Stimulated activated CD8-positive, alpha-beta memory T cell treated with anti-CD3 and anti-CD28 coated beads, Interleukin-15, amount 100 ng/mL, for 24 hours (primary cell): ENCODE measurements at places on chromosomes 2 and 18.

DNA sequence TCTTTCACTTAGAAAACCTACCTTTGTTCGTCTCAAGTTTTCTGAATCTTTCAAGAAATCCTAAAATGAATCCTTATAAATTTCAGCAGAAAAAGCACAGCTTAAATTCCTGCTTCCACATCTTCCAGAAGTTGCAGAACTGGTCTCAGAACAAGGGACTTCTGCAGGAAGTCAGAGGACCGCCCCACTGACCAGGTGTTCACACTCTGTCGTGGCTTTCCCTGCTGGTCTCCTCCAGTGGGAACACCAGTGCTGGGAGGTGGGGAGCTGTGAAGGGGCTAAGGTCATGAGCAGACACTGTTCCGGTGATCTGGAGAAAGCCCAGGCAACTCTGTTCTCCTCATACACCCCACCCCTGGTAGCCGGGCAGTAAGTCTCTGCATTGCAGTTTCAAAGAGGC lies 3.5 kb downstream of the FAM110C start:
- DNase-seq, result no peak

DNA sequence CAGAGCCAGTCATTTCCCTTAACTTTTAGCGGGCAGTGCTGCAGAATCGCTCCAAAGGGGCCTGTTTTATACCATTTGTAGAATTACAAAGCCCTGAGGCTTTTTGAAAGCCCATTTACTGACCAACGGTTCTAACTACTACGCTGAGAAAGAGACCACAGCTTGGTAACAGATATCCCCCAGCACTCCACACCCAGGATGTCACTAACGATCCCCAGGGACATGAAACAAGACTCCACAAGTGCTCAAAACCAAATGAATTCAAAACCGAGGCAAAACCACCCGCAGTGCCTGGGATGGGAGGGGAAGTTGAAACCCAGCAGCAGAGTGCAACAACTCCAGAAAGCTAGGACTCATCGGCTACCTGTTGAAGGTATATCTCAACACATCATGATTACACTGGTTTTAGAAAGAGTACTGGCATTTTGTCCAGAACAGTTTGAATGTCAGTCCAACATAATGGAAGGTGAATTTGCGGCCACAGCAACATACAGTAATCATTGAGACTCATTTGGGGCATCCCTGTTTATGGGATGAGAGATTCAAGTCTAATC lies 33.6 kb upstream of the LRP2 start:
- no peak for DNase-seq

GRCh38 chr2:209596262-209596661 lies 172.4 kb downstream of the MAP2 start:
- DNase-seq, result no peak

- no peak for DNase-seq
Observed at GRCh38 chr2:111184725-111185310, 64.1 kb downstream of the BCL2L11 start.

- no peak for DNase-seq
Observed at GRCh38 chr2:173427887-173428668, 73.4 kb downstream of the CDCA7 start.

DNA sequence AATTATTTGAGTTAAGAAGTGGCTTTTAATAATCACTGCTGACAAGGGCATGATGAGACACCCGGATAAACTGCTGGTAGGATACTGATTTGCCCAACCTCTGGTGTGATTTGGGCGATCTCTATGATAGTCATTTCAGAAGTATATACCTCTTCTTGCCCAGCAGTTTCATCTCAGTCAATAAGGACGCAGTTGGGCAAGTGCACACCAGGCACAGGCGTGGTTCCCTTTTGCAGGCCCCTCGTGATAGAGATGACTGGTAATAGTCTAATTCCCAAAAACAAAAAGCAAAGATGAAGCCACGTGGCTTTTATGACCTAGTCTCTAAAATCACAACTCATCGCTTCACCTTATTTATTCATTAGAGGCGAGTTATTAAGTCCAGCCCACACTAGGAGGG lies 246.4 kb downstream of the PRKCE start:
- no peak for DNase-seq

DNA sequence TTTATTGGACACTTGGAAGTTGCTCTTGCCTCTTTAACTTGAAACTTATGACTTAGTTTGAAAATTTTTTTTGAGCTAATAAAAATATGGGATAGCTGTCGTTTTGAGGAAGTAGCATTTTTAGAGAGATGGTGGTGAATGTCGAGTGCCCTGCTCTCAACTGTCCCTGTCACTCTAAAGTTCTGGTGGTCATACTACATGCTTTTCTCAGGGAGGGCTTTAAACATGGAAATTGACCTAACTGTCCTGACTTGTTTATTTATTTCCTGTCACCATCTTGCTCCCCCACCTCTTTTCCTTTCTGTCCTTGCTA lies 16.0 kb downstream of the CEP192 start:
- DNase-seq, result no peak

DNA sequence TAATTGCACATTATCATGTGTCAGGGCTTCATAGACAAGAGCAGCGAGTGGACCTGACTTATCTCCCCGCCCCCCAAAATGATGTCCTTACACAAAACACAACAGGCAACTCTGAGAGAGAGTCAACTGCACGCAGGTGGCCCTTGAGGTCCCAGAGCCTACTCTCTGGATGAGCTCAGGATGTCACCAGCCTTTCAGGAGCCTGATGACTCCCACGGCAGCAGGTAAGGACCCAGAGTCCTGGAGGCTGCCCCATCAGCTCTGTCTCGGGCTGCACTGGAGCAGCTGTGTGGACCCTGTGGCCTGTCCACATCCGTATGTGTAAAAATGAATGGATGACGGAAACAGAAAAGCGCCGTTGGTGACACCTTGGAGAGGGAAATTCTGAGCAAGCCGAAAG lies 130.9 kb downstream of the HDAC4 start:
- DNase-seq, result no peak

- DNase-seq, result no peak
Observed at GRCh38 chr2:10911291-10912075, at the start of gene KCNF1. Gene KCNF1 (plus strand): TSS chr2:10911934. CDS start chr2:10912427, 493 bp downstream.

- no peak for DNase-seq
Observed at GRCh38 chr2:231640241-231640640, 47.6 kb downstream of the TEX44 start.

DNA sequence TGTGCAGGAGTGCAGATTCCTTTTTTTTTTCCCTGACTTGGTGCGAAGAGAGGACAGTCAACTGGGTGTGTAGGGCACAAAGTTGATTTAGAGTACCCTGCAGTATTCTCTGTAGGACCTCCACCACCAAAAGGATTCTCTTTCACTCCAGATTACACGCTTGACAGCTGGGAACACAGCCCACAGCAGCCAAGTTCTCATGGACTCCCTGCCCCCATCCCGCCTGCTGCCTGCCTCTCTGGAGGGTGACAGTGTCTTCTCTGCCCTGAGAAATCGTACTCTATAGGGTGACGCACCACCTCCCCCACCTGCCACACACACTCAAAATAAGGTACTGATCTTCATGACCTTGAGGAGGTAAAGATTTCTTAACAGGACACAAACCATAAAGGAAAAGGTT lies 26.6 kb upstream of the IHH start:
- DNase-seq, result no peak

GRCh38 chr2:221845021-221845365 lies 272.9 kb upstream of the EPHA4 start:
- no peak for DNase-seq

DNA sequence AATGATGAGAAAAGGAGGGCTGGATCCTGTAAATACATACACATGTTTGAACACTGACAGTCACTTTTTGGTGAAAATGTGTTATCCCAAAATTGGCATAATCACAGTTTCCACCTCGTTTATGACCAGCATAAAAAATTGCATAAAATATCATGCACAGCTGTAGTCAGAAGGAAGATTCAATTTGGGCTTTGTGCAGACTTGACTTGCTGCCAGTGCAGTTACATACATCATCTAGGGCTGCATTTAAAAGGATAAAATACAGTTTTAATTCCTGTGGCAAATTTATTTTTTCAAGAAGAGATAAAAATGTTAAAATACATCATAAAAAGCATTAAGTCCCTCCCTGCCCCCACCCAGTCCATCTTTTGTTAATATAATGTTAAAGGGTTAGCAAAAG lies 103.8 kb downstream of the VWC2L start:
- DNase-seq, result no peak

- no peak for DNase-seq
Observed at GRCh38 chr2:204279819-204280218, 265.5 kb upstream of the PARD3B start.

DNA sequence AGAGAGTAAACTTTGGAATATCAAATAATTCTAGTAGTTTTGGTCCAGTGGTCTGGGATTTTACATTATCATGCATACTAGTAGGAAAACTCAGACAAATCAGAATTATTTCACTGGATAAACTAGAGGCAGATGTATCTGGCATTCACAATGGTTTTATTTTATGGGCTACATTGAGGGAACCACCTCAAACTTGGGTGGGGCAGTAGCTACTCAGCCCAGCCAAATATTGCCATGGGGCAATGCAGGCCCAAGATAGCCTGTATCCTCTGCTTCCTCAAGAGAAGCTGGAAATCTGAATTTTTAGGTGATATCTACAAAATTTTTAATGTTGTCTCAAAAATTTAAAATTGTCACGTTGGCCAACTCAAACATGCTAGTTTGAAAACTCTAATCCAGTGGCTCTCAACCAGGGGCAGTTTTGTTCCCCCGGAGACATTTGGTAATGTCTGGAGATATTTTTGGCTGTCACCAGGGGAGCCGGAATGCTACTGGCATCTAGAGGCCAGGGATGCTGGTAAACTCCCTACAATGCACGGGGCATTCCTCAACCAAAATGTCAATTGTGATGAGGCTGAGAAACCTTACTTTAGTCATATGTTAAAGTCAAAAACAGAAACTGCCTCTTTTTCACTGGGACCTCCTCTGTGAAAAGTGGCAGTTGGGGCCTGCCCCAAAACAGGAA lies 172.8 kb upstream of the SPRED2 start:
- DNase-seq, result no peak
